Suppressor macrophage (primary cell): ENCODE measurements at places on chromosomes 2 and 18.

- DNase-seq, result peak; percentile 69
Observed at GRCh38 chr2:101361121-101361520, 26.2 kb downstream of the CREG2 start.

GRCh38 chr2:240601831-240602160, 15.3 kb downstream of the CAPN10 start:
- no peak for DNase-seq

DNA sequence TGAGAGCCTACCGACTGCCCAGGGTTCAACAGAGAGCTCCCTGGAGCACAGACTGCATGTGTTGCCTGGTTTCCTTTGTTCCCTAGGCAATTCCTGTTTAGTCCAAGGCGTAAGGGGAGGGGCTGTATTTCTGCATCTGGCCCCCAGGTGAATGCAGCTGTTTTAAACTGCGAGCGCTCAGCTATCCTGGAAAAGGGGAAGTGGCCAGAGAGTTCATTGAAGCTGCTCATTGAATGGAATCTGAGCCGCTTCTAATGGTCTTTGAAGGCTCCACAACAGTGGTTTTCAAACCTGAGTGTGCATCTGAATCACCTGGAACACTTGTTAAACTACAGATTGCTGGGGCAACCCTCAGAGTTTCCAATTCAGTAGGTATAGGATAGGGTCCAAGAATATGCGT, 18.1 kb downstream of the MAPK4 start:
- DNase-seq, result no peak

GRCh38 chr18:49768051-49768391, 45.3 kb downstream of the ACAA2 start:
- DNase-seq, result no peak

DNA sequence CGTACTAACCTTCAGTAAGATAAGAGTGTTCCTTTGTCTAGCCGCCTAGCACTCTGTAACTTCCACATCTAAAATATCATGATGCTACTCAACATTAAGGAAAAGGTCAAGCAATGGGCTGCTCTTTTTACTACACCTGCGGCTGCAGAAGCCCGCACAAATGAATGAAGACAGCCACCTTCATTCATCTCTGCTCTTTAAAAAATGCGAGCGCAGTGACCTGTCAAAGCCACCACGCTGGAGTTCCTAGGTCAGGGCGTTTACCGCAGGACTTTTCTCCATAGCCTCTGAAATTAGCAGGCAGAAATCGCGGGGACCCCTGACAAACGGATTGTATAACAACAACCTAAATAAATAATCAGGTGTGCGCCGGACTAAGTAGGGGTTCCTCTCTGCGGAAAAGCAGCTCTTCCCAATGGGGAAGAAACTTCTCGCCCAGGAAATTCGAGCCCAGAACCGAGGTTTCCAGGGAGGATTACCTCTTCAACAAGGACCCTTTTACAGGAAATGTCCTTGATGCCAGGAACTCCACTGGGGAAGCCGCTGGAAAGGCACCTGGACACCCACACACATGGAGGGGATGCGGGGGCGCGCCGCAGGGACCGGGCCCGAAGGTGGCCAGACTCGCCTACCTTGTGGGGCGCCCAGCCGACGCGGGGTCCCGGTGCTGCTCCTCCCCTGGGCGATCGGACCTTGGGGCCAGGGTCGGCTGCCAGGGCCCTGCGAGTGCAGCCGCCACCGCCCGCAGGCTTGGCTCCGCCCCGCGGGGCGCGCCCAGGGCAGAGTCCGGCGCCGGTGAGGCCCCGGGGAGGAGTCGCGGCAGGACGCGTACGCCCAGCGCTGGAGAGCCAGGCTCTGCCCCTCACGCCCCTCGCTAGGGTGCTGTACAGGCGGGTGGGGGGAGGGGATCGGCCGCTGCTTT, at the start of gene CCDC68:
TSS of gene CCDC68 (minus strand) at position 758 of the 922 bp plus-strand sequence. CDS start 16,670 bp downstream, outside the sequence.
- DNase-seq, result no peak

GRCh38 chr2:20092226-20092900, 40.9 kb upstream of the LAPTM4A start:
- no peak for DNase-seq

GRCh38 chr18:34807106-34807796, 97.2 kb downstream of the DTNA start:
- DNase-seq, result no peak
